ENCODE measurements at places on chromosomes 6 and 20.

- no peak for DNase-seq
Measured at GRCh38 chr6:148760258-148760534, 13.4 kb downstream of the UST start.

DNA sequence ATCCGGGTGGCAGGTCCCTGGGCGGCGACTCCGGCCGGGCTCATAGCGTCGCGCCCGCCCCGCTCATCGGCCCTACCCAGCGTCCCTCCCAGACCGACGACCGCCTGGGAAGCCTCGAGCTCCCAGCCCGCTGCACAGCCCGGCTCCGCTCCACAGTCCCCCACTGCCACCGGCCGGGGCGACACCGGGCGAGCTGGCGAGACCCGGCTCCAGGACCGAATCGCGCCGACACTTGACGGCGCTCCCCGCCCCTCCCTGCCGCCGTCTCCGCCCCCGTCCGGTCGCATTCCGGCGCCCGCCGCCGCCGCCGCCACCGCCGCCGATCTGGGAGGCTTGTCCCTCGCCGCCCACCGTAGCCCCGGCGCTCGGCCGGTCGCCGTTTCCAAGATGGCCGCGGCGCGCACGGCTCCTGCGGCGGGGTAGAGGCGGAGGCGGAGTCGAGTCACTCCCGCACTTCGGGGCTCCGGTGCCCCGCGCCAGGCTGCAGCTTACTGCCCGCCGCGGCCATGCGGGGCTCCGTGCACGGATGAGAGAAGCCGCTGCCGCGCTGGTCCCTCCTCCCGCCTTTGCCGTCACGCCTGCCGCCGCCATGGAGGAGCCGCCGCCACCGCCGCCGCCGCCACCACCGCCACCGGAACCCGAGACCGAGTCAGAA is at the start of gene MAP3K4:
TSS of gene MAP3K4 (plus strand) at position 364 of the 655 bp plus-strand sequence. CDS start at position 527, 163 bp downstream.
- DNase-seq: peak; percentile 85

GRCh38 chr6:125285353-125285752 is 16.4 kb downstream of the HDDC2 start:
- no peak for DNase-seq

GRCh38 chr6:6595952-6596351 is 7.4 kb downstream of the LY86 start:
- no peak for DNase-seq

GRCh38 chr6:161256407-161256806 is 17.5 kb downstream of the AGPAT4 start:
- no peak for DNase-seq

DNA sequence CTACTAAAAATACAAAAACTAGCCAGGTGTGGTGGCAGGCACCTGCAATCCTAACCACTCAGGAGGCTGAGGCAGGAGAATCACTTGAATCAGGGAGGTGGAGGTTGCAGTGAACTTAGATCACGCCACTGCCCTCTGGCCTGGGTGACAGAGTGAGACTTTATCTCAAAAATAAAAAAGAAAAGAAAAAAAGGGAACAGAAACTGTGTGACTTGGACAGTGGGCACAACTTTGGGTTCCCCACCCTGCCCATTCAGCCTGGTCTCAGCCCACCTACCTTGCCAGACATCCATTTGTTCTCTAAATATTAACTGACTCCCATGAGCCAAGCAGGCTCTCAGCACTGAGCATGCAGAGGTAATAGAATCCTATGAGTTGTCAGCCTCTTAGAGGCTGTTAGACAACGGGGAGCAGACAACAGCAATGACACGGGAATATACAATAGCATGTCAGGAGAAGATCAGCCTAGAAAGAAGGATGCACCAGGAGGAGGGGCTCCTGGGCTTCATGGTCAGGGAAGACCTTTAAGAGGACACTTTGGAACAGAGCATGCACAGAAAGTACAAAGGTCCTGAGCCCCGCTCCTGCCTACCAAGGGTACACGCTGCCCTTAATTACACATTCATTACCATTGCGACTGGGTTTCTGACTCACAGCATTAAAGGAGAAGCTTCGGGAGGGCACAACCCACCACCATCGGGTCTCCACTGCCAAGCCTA is 20.0 kb downstream of the FAM209B start:
- DNase-seq: no peak

GRCh38 chr6:158057213-158057987 is 75.7 kb downstream of the SYNJ2 start:
- no peak for DNase-seq

GRCh38 chr20:58450254-58450653 is 61.2 kb downstream of the VAPB start:
- no peak for DNase-seq

- DNase-seq: no peak
Measured at GRCh38 chr6:108914235-108915022, 66.2 kb downstream of the ARMC2 start.

DNA sequence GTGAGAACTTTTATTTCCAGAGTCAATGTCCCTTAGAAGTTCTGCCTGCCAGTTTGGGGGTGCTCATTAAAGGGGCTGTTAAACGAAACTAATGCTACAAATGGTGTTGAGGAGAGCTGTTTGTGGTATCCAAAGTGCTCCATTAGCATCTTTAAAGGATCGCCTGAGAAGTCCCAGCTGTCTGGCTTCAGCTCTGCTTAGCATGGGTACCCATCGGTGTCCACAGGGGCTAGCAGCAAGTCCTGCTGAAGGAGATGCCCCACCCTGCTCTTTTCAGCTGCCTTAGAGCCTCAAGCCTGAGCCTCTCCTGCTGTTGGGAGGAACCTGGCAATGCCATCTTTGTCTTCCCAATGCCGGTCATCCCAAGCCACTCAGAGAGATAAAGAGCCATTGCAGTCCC is 111.1 kb downstream of the FOXO3 start:
- no peak for DNase-seq

DNA sequence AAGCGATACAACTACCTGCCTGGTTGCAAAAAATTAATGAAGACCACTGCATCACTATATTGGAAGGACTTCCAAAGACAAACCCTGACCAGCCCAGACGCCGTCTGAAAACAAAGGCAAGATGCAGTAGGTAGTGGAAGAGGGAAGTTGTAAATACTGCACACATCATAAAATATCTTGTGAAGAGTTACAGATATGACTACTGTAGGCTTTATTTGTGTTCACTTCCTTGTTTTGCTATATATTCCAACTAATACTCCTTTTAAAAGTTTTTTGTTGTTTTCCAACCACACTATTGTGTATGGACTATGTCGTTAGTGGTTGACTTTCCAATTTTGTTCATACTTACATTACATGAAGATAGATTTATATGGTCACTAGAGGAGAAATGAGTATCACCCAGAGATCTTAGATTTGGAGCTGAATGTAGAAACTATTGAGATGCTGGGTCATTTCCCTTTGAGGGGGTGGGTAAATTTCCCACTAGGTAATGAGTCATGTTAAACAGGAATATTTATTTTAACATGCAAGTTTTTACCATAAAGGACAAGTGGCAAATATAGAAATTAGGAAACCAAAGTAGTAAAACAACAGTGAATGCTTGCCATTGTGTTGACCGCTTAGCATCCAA is 16.6 kb upstream of the TXLNB start:
- no peak for DNase-seq

- peak; percentile 65 for DNase-seq
Measured at GRCh38 chr6:158706369-158706982, 56.6 kb downstream of the SYTL3 start.

DNA sequence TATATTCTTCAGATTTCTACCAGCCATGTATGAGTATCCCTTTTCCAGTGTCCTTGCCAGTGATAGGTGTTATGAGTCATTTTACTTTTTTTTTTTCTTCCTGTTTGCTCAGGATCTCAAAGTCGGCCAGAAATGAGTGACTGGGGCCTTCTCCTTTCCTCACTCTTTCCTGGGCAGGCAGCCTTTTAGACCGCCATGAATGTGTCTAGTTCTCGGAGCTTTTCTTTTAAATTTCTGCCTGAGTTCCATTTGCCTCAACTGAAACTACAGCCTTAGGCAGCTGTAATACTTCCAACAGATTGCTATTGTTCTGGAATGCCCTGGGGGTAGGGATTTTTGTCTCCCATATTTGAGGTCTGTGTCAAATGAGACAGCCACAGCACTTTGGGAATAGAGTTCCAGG is 83.7 kb downstream of the STXBP5 start:
- no peak for DNase-seq

DNA sequence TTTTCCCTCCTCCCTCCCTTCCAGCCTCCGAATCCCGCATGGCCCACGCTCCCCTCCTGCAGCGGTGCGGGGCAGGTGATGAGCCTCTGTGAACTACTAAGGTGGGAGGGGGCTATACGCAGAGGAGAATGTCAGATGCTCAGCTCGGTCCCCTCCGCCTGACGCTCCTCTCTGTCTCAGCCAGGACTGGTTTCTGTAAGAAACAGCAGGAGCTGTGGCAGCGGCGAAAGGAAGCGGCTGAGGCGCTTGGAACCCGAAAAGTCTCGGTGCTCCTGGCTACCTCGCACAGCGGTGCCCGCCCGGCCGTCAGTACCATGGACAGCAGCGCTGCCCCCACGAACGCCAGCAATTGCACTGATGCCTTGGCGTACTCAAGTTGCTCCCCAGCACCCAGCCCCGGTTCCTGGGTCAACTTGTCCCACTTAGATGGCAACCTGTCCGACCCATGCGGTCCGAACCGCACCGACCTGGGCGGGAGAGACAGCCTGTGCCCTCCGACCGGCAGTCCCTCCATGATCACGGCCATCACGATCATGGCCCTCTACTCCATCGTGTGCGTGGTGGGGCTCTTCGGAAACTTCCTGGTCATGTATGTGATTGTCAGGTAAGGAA is at the start of gene OPRM1:
TSS of gene OPRM1 (plus strand) at position 10 of the 612 bp plus-strand sequence. CDS start at position 315, 305 bp downstream.
- no peak for DNase-seq

GRCh38 chr6:34358389-34358905 is 34.0 kb downstream of the NUDT3 start:
- no peak for DNase-seq

DNA sequence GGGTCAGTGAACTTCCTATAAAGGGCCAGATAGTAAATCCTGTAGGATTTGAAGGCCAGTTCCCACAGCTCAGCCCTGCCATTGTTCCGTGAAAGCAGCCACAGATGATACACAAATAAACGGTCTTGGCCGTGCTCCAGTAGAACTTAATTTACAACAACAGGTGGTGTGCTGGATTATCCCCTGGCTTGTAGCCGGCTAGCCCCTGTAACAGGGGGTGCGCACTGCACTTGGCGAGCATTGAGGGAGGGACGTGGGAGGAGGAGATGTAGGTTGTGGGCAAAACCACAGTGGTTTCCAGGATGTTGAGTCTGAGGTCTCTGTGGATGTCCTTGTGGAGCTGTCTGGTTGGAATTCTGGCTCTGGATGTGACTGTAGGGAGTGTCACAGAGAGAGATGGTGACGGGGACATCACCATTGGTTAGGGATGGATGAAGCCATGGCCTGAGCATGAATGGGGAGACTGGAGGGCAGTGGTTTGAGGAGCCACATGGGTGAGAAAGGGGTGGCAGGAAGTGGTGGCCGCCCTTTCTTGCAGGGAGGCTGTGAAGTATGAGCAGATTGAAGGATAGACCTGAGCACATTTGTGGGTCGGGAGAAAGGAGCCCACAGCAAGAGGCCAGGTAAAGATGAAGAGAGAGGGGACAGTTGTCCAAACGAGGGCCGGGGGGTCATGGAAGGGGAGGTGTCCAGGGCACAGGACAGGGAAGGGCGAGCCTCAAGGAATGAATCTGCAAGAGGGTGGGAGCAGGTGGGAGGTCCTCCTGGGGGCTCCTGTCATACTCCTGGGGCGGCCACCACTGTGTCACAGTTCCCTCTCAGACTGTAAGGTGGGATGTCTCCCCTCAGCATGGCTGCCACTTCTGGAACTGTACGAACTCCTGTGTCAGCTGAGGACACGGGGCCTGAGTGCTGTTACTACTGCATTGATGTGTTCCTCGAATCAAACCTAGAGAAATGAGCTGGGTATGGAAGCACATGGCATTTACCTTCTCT is 53.6 kb downstream of the CDH26 start:
- DNase-seq: no peak

GRCh38 chr6:109782491-109782999 is 91.4 kb downstream of the FIG4 start:
- DNase-seq: no peak

GRCh38 chr20:60627751-60628565 is 624.1 kb upstream of the CDH4 start:
- DNase-seq: no peak

GRCh38 chr20:59082981-59083380 is 40.4 kb upstream of the PRELID3B start:
- no peak for DNase-seq

DNA sequence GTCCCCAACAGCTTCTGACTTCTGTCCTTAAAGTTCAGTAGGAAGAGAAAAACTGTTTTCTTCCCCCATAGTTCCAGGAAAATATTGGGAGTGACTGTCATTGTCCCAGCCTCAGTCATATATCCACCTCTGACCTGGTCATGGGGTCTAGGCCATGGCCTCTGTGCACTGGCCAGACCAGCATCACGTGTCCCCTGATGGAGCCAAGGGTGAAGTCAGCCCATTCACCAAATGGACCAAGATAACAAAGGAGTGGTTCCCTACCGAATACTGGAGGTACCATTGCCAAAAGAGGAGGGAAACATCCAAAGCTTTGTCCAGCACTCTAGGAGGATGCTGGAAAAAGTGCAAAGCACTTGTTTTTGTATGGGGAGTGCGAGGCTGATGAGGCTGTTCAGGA is 395.4 kb downstream of the TAF4 start:
- no peak for DNase-seq

GRCh38 chr6:121285041-121285440 is 49.2 kb downstream of the TBC1D32 start:
- DNase-seq: no peak

DNA sequence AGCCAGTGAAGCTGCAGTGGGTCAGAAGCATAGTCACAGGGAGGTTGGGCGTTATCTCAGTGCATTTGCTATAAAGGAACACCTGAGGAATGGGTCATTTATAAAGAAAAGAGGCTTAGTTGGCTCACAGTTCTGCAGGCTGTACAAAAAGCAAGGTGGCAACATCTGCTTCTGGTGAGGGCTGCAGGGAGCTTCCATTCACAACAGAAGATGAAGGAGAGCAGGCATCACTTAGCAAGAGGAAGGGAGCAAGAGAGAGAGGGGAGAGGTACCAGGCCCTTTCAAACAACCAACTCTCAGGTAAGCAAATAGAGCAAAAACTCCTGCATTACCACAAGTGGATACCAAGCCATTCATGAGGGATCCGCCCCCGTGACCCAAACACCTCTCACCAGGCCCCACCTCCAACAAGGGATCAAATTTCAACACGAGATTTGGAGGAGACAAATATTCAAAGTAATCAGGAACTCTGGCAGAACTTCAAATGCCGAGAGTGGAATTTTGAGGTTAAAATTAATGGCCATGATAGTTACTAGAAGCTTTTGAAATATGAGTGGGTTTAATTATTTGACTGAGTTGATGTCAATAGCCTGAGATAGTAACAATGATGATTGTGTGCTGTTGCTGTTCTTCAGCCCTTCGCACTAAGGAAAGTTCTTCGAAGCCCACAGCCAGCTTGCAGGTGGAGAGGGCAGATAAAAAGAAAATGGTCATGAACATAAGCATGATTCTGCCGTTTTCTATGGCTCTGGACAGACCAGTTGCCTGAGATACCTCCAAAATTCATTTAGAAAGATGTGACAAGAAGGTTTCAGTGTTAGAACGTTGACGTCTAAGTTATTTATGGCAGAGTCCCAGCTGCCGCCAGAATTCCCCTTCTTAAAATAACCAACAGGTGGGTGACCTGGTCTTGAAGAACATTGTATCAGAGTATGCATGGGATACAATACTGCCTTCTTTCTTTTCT is 55.3 kb upstream of the ADTRP start:
- DNase-seq: peak; percentile 50

- DNase-seq: no peak
Measured at GRCh38 chr6:118198746-118199145, 291.7 kb downstream of the SLC35F1 start.
